ENCODE measurements at places on chromosomes 16 and 17.

DNA sequence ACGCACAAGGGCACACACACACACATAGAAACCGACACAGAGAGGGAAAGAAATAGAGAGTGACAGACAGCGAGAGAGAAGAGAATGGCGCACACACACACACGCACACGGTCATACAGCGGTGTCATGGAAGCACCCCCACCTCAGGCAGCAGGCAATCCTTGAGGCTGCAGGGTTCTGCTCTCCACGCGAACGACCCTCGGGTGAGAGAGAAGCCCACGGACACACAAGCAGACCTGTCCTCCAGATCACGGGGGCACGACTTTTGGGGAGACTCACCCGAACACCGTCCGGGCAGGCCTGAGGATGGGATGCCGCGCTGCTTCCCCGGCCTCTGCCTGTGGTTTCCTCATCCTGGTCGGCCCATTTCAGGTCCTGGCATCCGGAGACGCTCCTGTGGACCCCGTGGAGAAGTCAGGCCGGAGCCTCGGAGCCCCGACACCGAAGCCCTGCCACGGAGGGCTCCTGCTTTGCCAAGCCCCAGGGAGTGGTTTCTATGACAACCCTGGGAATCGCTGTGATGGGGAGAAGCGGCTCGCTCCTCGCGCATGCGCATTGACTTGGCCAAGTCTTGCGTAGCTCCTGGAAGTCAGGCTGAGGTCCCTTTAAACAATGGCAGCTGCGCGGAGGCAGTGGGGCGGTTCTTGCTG lies 118.2 kb upstream of the KCNJ18 start:
- DNase-seq: peak; percentile 72

DNA sequence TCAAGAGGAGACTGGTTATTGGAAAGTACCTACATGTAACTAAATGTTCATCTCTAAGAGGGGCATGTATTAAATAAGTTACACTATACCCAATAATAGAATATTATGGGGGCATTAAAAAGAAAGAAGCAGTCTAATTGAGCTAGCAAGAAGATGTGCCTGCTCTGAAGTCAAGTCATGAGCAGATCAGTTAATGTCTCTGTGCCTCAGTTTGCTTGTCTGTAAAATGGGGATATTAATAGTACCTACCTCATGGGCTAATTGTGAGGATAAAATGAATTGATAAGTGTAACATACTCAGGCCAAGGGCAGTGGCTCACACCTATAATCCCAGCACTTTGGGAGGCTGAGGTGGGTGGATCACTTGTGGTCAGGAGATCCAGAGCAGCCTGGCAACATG lies 3.0 kb downstream of the CNGB1 start:
- no peak for DNase-seq

- DNase-seq: peak; percentile 8
These were observed 369.1 kb downstream of the XYLT1 start for GRCh38 chr16:17101646-17102045.

- DNase-seq: peak; percentile 82
These were observed at the start of gene POLR2C for GRCh38 chr16:57462209-57462977. Gene POLR2C (plus strand): TSS chr16:57462679. CDS start chr16:57462725, 46 bp downstream.

DNA sequence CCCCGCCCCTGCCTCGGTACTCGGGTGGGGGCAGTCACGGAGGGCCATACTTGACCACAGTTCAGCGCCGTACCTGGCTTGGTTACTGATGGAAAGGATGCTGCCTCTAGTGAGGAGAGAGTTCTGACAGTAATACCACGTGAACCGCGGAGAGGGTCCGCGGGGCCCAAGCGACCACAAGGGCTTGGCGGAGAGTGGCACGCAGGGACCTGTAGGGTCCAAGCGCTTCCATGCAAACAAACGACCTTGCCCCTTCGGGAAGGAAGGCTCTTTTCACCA lies 9.2 kb downstream of the KDM6B start:
- no peak for DNase-seq

DNA sequence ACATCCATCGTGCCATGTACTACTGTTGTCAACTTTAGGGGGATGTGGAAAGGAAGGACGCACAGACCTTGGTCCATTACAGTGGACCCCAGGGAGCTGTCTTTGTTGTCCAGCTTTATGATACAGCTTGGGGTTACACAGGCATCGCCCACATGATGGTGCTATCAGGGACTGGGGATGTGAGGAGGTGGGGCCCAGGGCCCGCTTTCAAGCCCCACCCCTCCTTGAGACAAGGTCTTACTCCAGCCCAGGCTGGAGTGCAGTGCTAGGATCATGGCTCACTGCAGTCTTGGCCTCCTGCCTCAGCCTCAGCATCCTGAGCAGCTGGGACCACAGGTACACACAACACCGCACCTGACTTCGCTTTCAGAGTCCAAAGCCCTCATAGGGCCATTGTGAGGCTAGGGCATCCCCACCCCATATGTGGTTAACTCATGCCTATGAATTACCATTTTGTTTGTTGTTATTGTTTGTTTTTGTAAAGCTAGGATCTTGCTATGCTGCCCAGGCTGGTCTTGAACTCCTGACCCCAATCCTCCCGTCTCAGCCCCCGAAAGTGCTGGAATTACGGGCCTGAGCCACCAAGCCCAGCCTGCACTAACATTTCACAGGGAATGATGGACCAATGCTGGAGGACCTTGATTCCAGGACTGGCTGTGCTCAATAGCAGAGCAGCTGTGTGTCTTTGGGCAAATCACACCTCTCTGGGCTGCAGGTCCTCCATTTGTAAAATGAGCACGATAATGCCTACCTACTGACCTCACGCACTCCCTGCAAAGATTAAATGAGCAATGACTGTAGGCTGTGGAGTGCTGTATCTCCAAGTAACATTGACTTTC lies 17.2 kb downstream of the ST3GAL2 start:
- no peak for DNase-seq

GRCh38 chr16:3497771-3498170 lies 2.5 kb upstream of the C16orf90 start:
- no peak for DNase-seq

DNA sequence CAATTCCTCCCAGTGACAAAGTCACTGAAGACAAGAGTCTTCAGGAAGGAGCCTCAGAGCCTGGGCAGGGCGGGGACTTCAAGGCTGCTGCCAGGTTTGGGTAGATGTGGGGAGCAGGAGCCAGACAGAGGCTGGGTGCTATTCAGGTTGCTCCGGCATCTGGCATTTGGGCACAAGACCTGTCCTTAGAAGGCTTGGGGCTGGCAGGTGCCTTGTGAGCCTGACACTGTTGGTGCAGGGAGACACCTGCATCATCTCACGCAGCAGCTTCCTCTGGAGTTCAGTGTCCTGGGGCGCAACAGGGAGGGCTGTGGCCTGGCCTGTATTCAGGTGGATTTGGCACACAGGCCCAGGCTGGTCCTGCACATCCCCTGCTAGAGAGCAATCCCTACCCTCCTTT lies 65.0 kb downstream of the MPRIP start:
- no peak for DNase-seq

- DNase-seq: no peak
These were observed 46.7 kb downstream of the C16orf82 start for GRCh38 chr16:27113341-27113841.

GRCh38 chr17:50668025-50668837 lies 33.5 kb downstream of the ABCC3 start:
- DNase-seq: peak; percentile 67

DNA sequence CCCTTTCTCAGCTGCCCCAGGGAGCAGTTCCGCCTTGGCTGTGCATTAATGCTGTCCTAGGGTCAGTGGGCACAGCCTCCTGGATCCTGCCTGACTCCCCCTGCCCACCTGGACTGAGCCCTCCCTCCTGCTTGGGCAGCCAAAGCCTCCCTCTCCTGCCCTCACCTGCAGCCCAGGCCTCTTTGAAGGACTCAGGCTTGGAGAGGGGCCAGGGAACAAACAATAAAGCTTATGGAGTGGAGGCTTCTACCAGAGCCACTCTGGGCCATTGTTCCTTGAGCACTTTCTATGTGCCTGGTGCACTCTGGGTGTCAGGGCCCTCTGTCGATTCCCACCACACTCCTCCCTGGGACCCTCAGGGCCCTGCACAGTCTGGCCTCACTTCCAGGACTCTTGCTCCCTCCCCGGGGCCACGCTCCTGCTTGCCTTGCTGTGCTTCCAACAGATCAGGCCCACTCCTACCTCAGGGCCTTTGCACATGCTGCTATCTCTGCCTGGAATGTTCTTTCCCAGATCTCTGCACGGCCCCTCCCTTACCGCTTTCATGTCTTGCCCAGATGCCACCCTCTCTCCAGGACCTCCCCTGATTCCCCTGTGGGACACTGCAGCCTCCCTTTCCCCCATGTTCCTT lies 5.0 kb downstream of the KCNJ12 start:
- no peak for DNase-seq

- DNase-seq: no peak
These were observed 214.5 kb downstream of the KATNIP start for GRCh38 chr16:27764427-27764826.

GRCh38 chr16:82386761-82387160 lies 216.7 kb upstream of the MPHOSPH6 start:
- no peak for DNase-seq

DNA sequence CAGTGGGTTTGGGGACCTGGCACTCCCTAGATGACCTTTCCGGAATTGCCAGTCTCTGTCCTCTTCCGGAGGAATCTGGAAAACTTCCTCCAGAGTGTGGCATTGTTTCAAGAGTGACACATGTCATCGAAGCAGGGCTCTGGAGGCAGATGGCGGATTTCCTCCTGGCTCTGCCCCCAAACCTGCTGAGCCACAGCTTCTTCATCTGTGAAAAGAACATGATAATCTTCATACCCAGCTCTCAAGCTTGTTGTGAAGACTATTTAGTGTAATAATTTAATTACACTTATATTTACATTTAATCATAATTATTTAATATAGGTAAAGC lies 19.7 kb upstream of the TEX2 start:
- DNase-seq: no peak

GRCh38 chr16:56931271-56931891 lies 561 bp upstream of the HERPUD1 start:
- peak; percentile 20 for DNase-seq

- DNase-seq: no peak
These were observed 80.5 kb downstream of the TEX14 start for GRCh38 chr17:58611331-58611730.

DNA sequence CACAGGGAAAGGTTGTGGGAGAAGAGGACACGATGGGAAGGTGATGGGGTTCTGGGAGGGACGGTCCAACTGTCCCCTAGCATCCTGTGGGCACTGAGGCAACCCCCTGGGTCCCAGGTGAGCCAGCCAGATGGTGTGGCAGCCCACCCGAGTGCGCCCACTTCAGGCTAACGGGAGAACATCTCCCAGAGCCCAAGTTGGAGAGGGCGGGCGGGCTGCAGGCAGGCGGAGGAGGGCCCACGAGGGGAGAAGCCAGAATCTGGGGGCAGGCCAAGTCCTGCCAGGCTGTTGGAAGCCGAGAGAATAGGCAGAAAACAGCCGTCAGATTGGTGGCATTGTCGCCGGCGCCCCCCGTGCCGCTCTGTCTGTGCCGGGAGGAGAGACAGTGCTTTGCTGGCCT lies 13.8 kb upstream of the ABCC3 start:
- DNase-seq: no peak

DNA sequence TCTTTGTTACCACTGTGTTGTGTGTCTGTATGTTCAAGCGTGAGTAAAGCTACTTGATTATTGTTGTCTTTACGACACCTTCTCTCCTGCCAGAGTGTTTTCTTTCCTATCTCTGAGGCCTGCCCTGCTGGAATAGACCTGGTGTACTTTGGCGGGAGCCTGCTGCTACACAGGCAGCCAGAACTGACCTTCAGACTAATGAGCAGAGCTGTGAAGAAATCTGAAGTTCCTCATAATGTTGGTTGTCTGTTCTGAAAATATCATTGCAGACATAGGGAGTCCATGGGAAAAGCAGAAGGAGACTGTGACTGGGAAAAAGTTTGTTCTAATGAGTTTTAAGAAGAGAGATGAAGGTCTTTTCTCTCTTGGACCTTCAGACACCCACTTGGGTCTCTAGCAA lies 9.8 kb downstream of the RHOT1 start:
- no peak for DNase-seq

DNA sequence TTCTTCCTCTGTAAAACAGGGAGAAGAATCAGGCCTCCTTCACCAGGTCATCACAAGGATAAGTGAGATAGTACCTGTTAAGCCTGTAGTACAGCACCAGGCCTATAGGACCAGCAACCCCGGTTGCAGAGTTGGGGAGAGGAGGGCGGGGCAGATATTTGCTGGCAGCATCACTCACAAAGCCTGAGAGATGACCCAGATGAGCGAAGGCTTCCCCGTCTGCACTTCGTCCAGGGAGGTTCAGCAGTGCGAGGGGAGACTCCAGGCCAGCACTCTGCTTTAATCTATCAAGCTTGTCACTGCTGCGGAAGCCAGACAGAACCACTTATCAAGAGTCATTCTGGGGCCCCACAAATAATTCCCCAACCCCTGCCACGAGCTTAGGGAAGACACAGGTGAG lies 15.8 kb upstream of the RBBP6 start:
- DNase-seq: no peak

DNA sequence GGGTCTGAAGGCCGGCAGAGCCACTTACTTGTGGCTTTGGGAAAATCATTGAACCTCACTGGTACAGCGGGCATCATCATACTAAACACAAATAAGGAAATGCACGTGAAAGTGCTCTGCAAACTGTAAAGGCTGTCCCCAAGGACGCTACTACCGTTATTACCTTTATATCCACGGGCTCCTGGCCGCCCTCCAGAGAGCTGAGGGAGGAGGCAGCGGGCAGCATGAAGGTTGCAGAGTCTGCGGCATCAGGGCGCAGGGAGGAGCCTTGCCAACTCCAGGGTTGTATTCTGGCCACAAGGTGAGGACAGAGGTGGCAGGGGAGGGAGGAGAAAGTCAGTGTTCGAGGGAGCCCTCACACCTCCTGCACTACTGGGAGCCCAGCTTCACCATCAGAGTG lies 68.3 kb upstream of the GCSH start:
- DNase-seq: no peak

- DNase-seq: no peak
These were observed 11.1 kb downstream of the STXBP4 start for GRCh38 chr17:54979657-54980056.

- no peak for DNase-seq
These were observed 18.0 kb downstream of the MPRIP start for GRCh38 chr17:17060001-17060922.

DNA sequence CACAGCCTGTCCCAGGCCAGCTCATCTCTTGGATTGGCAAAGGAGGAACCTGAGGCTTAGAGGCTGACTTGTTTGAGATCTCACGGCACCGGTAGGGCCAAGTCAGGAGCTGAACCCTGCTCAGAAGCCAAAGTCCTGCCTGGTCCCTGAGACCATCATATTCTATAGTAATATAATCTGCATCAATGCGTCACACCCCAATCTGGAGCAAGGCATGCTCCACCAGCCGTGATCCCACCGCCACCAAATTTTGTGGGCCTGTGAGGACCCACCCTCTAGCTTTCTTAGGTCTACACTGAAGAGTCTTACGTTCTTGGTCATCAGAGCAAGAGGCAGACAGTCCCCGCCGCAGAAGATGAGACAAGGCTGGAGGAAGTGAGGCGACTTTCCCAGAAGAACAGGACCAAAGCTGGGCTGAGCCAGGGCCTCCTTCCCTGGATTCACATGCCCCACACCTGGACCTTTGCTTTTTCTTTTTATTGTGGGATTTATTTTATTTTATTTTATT lies 2.7 kb downstream of the SULT1A1 start:
- DNase-seq: no peak
